Fibroblast of skin of right quadriceps (primary cell): ENCODE measurements at places on chromosomes 5 and 9.
A peak's percentile ranks its signal among the peaks of the same experiment; 100 is the strongest.

DNA sequence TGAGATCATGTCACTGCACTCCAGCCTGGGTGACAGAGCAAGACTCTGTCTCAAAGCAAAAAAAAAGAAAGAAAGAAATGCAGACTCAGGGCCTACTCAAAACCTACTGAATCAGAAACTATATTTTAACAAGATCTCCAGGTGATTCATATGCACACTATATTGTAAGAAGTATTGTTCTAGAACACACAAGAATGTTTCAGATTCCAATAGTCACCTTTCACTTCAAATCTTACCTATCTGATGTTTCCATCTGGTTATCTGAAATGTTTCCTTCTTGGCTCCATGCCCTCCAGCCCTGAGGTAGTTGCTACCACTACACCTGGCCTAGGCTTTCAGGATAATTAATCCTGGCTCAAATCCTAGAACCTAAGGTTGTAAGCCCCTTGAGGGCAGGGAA is 36.8 kb upstream of the SNX2 start:
- DNase-seq, result no peak

DNA sequence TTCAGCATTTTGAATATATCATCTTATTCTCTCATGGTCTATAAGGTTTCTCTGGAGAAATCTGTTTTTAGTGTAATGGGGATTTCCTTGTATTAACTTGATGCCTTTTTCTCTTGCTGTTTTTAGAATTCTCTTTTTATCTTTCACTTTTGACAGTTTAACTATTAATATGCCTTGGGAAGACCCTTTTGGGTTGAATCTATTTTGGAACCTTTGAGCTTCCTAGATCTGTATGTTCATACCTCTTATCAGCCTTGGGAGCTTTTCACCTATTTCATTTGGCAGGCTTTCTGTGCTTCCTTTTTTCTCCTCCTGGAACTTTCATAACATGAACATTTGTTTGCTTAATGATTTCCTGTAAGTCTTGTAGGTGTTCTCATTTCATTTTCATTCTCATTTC is 22.2 kb downstream of the RCL1 start:
- no peak for DNase-seq

DNA sequence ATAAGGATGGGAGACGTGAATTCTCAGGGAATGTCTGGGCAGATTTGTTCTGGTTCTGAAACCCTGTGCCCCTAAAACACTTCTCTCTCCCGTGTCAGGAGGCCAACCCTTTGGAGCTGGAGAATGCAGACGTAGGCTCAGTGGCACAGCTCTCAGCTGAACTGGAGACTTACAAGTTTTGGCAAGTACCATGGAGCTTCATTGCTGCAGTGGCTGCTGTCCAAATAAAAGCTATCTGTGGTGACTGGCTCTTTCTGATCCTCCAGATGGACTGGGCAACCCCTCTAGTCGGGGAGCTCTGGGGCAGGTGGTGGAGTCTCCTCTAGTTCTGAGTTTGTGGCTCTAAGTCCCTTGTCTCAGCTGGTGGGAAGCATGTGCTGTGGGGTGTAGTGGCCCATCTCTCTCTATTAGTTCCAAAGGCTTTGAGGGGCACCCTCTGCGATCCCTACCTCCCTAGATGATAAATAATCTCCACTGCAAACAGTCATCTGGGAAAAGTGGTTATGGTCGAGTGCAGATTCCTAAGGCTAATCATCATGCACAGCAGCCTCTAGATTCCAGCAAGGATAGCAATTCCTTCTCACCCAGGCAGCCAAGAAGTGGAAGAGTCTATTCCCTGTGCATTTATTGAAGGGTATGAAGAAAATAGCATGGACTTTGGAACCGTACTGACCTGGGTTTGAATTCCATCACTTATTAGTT is 204.2 kb upstream of the KLF4 start:
- peak; percentile 72 for DNase-seq

DNA sequence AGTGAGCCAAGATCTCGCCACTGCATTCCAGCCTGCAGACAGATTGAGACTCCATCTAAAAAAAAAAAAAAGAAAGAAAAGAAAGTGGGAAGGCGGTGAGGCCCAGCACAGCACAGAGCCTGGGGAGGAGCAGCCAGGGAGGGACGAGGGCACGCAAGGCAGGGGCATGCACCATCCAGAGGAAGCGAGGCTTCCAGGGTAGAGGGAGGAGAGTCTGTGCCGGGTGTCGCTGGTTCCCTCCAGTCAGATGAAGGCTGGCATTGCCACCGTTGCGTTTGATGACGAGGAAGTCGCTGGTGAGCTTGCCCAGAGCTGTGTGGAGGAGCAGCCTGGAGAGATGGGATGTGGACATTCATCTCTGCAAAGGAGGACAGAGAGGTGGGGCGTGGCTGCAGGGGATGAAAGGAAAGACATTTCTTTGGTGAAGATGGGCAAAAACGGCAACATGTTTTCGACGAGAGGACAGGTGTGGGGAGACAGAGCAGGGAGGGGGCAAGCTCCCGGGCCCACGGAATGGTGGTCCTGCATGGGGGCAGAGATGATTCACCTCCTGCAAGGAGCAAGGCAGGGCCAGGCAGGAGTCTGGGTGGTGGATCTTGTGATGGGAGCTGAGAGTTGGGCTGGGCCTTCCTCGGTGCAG is 18.6 kb upstream of the OLFM1 start:
- no peak for DNase-seq

DNA sequence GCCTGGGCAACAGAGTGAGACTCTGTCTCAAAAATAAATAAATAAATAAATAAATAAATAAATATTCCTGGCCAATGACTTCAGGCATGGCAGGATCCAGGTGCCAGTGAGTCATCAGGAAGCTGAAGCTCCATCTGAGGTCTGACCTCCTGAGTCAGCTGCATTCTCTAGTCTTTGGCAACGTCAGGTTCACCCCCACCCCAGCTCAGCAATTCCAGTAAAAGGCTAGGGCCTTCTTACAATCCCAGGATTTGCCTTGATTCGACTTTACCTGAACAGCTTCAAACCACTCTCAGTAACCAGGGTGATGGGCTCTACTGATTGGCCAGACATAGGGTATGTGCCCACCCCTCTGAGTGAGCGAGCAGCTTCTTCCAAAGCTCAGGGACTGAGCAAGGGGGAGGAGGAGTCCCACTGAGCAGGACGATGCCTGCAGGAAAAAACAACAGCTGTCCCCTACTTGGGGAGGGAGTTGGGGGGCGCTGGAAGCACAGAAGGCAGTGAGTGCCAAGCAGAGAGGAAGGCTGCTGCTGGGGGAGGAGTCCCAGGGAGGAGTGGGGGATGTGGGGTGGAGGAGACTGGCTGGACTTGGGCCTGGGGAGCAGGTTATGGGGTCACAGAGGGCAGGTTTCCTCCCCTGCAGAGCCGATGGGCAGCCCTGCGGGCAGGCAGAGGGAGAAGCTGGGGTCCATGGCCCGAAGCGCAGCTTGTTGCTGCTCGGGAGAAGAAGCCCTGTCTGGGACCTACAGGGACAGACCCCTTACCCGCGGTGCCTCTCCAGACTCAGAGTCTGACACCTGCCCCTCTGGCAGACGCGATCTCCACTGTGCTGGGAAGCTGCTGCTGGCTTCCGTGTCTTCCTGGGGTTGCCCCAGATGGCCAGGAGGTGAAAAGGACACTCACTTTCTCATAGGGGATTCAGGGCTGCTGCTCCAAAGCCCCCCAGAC is 25.9 kb upstream of the UNC5A start:
- peak; percentile 86 for DNase-seq

GRCh38 chr5:140345919-140346347 is 470 bp downstream of the HBEGF start:
- DNase-seq, result peak; percentile 52

DNA sequence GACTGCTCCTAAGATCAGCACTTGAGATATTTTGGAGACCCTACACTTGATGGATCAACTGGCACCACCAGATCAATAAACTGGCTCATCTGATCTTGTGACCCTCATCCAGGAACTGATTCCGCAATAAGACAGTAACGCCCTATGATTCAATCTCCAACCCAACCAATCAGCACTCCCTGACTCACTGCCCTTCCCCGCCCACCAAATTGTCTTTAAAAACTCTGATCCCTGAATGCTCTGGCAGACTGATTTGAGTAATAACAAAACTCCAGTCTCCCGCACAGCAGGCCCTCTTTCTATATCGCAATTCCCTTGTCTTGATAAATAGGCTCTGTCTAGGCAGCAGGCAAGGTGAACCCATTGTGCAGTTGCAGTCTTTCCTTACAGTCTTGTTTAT is 677.0 kb downstream of the LRRC70 start:
- DNase-seq, result no peak

DNA sequence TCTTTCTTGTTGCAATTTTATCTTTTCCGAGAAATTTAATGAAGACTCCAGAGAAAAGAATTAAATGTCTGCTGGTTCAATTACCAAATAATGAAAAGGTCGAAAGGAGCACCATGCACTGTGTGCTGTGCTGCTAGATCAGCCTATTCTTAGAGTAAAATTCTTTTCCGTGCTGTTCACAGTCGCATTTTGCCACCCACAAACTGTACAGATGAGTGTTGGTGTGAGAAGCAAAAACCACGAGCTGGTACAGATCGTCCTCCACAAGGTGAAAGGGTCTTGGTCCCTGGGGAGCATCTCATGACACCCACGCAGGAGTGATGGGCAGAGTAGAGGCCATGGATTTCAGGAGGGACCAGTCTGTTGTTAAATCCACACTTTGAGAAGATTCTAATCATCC is 143.8 kb upstream of the PUM3 start:
- DNase-seq, result no peak

DNA sequence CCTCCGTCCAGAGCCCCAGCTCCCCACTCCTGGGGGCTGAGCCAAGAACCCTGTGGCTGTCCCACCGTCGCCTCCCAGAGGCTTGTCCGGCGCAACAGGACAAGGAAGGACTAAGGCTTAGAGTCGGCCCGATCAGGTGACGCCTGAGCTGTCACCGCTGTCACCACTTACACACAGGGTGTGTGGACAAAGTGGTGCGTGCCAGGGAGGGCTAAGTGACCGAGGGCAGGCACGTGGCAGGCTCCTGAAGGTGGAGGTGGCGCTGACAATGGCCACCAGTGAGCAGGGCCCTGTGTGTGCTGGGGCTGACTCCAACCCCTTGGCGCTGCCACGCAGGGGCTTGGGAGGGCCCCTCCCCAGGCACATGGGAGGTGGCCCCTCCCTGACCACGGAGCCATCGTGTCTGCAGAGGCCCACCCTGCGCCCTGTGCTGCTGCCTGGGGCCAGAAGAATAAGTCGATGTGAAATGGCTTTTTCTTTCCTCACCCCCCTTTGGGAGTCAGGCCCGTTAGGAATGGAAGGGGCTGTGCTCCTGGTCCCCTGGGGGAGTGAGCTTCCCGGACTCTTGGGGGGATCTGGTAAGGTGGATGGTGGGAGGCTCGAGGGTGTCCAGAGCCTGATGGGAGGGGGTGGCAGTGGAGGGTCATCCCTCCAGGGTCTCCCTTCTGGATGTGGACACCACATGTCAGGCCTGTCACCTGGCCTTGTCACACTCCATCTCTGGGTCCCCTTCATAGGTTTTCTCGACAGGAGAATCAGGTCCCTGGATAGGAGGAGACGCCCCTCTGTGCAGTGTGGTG is 2.6 kb upstream of the GPSM1 start:
- no peak for DNase-seq

GRCh38 chr9:4114569-4115505 is 185.0 kb downstream of the GLIS3 start:
- peak; percentile 30 for DNase-seq

DNA sequence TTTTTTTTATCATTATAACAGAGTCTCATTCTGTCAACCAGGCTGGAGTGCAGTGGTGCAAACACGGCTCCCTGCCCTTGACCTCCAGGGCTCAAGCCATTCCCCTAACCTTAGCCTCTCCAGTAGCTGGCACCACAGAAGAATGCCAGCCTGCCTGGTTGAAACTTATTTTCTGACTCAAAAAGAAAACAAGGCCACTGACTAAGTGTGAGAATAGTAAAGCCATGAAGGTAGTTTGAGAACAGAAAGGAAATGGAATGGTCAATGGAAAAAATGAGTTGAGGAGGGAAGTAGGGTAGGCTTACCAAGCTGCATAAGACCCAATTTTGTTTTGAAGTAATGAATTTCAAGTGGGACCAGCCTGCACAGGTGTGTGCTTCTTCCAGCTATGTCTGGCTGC is 82.8 kb upstream of the RORB start:
- DNase-seq, result no peak

DNA sequence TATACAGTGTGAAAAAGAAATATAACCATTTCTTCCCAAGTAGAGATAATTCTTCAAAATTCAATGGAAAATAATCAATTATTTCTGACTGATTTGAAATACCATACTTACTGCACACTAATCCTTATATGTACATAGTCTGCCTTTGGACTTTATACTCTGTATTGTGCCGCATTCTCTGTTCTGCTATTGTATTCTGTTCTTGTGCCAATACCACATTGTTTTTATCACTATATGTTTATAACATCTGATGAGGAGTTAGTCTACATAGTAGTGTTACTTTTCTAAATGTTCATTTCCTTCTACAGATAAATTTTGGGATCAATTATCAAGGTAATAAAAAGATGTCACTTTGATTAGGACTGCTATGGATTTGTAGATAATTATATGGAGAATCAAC is 16.7 kb upstream of the ZNF462 start:
- no peak for DNase-seq

DNA sequence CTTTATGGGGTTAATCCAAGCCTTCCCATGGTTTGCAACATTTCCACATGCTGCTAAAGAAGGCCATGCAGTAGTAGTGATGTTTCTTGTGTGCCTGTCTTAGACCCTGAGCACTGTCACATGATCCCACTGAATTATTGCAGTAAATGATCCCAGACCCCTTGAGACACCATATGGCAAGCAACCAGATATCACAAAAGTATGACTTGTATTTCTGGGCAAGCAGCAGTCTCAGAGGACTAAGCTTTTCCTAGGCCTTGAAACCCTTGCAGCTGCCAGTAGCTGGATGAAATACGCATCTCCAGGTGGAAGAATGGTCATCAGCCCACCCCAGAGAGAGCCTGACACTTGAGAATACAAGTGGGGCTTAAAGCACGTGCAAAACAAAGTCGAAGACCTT is 41.8 kb downstream of the CDO1 start:
- peak; percentile 4 for DNase-seq

DNA sequence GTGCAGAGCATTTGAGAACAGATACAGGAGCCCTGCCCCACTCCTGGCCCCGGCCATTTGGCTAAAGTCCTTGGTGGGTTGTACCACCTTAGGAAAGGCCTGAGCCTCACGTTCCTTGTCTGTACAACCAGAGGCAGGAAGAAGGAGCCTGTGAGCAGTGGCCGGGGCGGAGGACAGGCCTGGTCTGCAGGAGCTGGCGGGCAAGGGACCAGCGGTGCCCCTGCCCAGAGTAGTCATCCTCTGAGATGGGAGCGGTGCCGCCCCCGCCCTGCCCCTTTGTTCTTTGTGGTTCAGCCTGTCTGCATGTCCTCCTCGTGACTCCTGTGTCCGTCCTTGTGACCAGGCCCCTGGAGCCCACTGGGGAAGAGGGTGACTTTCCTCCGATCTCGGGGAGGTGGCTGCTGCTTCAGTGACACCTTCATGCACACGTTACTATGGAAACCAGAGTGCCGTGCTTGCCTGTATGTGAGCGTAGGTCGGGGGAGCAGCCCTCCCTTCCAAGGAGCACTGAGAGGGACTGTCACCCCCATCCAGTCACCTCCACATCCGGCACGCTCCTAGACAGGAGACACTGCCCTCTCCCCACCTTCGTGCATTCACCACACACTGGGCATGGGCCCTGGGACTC is 42.9 kb downstream of the UNC5A start:
- DNase-seq, result no peak

- no peak for DNase-seq
These were observed 56.8 kb upstream of the TBCA start for GRCh38 chr5:77832938-77833337.
